Stimulated activated CD8-positive, alpha-beta memory T cell treated with anti-CD3 and anti-CD28 coated beads, Interleukin-4, amount 100 ng/mL, for 4 hours (primary cell): ENCODE measurements at places on chromosomes 6 and 20.

- DNase-seq = no peak
Observed at GRCh38 chr6:9062596-9062995, 627.3 kb upstream of the SLC35B3 start.

DNA sequence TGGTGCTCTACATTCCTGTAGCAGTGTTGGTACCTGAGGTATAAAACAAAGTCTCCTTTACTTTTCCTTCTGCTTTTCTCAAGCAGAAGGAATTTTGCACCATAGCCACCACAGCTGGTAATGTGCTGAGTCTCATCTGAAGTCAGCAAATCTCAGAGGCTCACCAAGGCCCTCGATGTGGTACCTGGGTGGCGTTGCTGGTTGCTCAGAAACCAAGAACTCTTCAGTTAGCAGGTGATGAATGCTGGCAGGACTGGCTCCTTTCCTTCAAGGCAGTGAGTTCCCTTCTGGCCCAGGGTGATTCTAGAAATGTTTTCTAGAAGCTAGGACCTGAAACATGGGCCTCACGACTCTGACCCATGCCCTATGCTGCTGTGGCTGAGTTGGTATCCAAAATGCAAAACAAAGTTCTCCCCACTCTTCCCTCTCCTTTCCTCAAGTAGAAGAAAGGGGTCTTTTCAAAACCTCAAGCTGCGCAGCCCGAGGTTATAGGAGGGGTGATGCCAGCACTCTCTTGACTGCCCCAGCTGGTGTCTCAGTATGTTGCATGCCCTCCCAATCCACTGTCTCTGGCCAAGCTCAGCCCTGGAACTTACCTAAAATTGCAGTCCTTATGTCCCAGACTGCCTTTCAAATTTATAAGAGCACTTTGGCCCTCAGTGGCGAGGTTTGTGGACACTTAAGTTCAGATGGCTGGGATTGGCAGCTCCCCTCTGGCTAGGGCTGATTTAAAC lies 592.3 kb downstream of the FRK start:
- no peak for DNase-seq

- DNase-seq = no peak
Observed at GRCh38 chr20:17992847-17993513, 24.2 kb downstream of the MGME1 start.

DNA sequence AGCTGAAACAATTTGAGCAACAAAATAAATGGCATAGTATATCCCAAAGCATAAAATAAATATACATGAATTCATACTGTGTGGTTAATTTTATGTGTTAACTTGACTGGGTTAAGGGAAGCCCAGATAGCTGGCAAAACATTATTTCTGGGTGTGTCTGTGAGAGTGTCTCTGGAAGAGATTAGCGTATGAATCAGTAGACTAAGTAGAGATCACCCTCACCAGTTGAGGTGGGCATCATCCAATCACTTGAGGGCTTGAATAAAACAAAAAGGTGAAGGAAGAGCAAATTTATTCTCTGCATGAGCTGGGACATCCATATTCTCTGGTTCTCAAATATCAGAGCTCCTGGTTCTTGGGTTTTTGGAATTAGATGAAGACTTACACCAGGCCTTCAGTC lies 17.9 kb downstream of the SLC22A16 start:
- DNase-seq = no peak

GRCh38 chr6:53582963-53583362 lies 38.1 kb upstream of the GCLC start:
- DNase-seq = no peak

- no peak for DNase-seq
Observed at GRCh38 chr20:63261060-63261794, 7.0 kb upstream of the NKAIN4 start.

DNA sequence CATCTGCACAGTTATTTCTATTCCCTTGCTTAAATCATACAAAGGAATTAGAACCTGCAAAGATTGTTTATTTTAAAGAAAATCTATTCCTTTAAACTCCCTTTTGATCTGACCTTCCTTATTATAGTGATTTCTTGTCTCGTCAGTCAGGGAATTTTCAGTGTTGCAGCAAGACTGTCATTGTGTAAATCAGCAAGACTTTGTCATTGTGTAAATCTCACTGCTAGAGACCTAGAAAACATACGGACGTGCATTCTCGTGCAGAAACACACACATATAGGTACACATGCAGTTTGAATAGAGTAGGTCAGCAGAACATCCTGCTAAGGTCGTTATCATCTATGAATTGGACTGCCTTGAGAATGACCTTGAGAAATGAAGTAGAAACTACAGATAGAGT lies 6.2 kb upstream of the SGK1 start:
- no peak for DNase-seq

- no peak for DNase-seq
Observed at GRCh38 chr20:7879883-7880282, 60.4 kb downstream of the HAO1 start.

- DNase-seq = no peak
Observed at GRCh38 chr6:151875524-151875923, 68.0 kb downstream of the ESR1 start.

GRCh38 chr6:5673019-5673790 lies 333.5 kb downstream of the NRN1 start:
- DNase-seq = no peak

DNA sequence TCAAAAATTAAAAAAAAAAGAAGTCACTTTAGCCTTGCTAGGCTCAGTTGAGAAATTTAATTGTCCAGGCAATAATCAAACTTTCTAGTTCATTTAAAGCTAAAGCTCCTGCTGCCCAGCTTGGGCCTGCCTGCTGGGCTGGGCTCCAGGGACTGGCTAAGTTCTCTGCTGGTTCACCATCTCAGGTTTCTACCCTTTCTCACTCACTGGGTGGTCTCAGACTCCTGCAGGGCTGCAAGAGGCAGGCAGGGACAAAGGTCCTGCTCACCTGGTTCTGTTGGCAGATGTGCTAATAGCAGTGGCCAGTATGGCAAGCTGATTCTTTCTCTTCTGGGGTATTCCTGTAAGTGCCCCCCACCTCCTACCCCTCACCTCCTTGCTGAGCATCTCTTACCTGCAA lies 21.2 kb upstream of the RTF2 start:
- no peak for DNase-seq

DNA sequence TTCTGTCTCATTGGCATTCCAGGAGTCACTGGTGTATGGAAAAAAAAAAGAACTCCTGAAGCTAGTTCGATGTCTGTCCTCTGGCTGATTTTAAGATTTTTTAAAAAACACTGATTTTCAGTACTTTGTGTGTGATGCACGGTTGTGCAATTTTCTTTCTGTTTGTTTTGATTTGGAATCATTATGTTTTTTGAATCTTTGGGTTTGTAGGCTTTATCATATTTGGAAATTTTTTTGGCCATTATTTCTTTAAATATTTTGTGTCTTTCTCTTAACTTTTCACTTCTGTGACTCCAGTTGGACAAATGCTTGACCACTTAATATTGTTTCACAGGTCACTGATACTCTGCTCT lies 327.2 kb downstream of the BCKDHB start:
- DNase-seq = no peak

GRCh38 chr6:52360601-52361413 lies 1.1 kb upstream of the PAQR8 start:
- DNase-seq = no peak

DNA sequence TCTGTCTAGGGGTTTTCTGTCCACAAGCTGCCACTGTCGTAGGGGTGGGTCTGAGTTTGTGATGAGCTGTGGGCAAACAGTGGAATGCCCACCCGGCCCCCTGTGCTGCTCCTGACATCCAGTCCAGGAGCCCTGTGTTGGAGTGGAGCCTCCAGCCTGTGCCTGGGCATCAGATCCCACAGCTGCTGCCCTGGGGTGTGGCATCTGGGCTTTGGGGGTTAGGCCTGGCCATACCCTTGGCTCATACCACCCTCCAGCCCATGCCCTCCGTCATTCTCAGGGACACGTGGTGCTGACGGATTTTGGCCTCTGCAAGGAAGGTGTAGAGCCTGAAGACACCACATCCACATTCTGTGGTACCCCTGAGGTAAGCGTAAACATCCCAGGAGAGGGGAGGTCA lies 12.9 kb downstream of the SGK2 start:
- DNase-seq = no peak

DNA sequence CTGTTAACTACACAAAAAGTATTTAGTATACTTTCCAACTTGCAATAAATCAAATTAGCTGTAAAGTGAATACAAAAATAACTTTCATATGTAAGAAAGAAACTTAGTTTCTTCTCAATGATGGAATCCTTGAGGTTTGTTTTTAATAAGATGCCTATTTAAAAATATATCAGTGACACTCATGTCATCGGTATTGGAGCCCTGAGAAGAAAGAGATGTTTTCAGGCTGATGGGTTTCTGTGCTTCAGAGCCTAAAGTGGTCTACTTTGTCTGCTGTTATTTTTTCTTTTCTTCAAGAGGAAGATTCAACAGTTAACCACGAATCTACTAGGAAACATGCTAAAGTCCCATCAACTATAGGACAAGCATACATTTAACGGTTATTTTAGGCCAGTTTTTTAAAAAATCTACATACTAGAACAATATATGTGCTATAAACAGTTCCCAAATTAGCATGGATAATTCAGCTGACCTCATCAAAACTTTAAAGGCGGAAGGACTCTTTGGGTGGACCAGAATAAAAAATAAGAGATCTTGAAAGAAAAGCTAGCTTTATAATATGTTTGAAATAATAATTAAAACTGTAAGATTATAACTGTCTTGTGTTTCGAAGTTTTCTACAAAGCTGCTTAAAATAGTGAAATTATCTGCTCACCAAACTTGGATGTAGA lies 147.0 kb upstream of the SAMD5 start:
- no peak for DNase-seq

DNA sequence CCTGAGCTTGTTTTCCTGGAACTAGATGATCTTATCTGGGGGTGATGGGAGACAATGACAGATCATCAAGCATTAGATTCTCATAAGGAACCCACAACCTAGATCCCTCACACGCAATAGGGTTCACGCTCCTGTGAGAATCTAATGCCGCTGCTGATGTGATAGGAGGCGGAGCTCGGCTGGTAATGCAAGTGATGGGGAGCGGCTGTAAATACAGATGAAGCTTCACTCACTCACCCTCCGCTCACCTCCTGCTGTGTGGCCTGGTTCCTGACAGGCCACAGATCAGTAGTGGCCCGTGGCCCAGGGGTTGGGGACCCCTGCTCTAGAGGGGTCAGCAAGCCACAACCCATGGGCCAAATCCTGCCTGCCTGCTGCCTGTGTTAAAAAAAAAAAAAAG lies 435.9 kb downstream of the CD83 start:
- no peak for DNase-seq

- no peak for DNase-seq
Observed at GRCh38 chr6:151121900-151122299, 117.9 kb upstream of the AKAP12 start.

DNA sequence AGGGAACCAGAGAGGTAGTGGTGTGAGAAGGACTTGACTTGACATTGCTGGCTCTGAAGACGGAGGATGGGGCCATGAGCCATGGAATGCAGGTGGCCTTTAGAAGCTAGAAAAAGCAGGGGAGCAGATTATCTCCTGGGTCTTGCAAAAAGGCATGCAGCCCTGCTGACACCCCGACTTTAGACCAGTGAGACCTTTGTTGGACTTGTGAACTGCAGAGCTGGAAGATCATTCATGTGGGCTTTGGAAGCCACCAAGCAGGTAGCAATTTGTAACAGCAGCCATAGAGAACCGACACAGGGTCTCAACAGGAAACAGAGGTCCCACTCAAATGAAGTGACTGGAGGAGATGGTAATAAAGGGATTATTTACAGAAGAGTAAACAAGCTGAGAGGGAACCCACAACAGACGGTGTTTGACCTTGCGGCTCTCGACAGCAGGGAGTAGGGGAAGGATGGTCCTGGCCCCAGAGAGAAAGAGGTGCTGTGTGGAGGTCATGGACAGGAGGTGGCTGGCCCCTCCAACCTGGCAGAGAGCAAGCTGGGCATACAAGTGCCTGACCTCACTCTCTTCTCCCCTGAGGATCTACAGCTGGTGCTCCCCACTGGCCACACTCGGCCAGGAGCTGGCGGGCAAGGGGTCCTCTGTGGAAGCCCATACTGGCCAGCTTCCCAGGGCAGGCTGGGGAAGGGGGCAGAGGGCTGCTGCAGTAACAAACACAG lies 43.9 kb downstream of the SLC22A23 start:
- no peak for DNase-seq

DNA sequence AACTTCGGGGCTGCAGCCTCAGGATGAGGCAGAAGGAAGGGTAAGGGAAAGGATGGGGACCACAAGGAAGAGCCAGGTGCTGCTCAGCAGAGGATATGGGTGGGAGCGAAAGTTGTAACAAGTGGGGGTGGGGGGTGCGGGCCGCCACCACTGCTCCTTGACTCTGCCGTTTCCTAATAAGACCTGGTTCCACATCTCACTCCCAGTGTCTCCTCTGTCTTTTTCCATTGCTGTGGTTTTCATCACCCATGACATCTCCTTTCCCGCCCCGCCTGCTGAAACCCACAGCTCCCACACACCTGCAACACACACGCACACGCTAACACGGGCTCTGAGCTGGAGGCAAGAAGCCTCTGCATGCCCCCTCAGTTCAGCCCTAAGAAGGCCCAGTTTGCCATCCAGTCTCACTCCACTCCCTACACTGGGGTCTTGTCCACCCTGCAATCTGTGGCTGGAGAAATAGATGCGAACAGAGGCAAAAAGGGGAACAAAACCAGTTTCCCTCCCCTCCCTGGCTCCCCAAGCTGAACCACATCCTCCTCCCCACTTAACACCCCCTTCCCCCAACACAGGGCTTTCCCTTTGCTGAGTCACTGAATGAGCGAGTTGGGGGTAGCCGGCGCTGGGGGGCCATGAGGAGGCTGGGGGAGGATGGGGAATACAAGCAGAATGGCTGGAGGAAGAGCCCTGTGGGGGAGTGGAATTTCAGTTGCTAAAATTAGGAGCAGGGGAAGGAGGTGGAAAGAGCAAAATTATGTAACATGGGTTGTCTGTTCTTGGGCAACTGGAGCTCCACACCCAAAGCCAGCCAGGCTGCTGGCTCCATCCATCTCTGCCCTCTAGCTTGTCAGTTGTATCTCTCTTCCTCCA lies 11.5 kb downstream of the NFKBIL1 start:
- DNase-seq = peak; percentile 63

DNA sequence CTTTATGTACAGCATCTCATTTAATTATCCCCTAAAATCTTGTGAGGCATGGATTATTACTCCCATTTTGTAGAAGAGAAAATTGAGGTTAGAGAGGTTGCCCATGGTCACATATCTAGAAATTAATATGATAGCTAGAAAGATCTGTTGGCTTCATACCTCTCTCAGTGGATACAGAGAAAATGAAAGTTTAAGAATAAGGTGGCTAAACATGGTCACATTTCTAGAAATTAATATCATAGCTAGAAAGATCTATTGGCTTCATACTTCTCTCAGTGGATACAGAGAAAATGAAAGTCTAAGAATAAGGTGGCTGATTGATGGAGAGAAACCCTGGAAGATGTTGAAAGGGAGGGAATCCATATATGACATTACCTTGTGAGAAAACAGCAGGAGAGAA lies 260.7 kb upstream of the MAN1A1 start:
- no peak for DNase-seq

DNA sequence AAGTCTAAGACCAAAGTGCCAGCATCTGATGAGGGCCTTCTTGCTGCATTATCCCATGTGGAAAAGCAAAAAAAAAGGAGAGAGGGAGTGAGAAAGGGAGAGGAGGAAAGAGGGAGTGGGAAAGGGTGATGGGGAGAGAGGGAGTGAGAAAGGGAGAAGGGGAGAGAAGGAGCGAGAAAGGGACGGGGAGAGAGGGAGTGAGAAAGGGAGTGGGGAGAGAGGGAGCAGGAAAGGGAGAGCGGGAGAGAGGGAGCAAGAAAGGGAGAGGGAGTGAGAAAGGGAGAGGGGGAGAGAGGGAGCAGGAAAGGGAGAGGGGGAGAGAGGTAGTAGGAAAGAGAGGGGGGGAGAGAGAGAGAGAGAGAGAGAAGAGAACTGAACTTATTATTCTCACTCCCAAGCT lies 241.1 kb upstream of the RIMS1 start:
- DNase-seq = no peak
